Kidney glomerular epithelial cell (primary cell): ENCODE measurements at places on chromosomes 7 and 10.

GRCh38 chr10:71761541-71762113, 11.7 kb downstream of the VSIR start:
- DNase-seq, result no peak

- DNase-seq, result no peak
Measured at GRCh38 chr7:157274991-157275427, 61.8 kb upstream of the DNAJB6 start.

DNA sequence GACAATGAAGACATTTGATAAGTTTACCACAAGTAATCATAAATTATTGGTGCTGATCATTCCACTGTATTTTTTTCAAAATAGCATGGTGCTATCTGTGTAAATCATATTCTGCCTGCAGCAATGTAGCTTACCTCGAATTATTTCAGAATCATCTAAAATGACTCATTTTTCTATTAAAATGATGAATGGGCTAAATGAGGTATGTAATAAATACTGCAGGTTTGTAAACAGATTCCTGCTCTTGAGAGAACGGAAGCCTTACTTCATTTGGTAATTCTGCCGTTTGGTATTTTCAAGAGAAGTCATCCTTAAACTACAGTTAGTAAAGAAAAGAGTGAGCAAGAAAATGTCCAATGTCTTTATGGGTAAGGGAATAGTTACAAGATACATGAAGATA, 115.9 kb downstream of the CHCHD3 start:
- DNase-seq, result no peak

DNA sequence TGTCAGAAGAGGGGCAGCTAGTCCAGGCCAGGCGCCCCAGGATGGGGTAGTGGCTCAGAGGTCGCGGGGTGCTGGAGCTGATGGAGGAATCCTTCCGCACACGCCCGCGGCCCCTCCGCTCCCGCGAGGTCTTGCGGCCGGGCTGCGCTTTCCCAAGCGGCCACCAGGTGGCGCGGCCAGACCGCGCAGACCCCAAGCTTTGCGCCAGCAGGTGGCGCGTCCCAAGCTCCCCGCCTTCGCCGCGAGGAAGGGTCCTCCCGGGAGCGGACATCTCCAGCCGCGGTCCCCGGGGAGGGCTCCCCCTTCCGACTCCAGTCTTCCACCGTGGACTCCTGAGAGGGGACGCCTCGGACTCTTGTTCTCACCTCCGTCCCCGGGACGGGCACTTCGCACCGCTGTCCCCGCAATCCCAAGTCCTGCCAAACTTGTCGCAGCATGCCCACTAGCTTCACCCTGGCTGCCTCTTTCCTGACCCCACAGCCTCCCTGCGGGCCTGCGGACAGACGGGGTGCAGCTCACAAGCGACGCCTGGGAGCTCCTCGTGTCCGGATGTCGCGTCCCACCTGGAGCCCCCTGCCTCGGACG, 19.4 kb downstream of the KCNK18 start:
- peak; percentile 51 for DNase-seq

GRCh38 chr10:9992661-9993060, 1025.0 kb upstream of the CELF2 start:
- no peak for DNase-seq

DNA sequence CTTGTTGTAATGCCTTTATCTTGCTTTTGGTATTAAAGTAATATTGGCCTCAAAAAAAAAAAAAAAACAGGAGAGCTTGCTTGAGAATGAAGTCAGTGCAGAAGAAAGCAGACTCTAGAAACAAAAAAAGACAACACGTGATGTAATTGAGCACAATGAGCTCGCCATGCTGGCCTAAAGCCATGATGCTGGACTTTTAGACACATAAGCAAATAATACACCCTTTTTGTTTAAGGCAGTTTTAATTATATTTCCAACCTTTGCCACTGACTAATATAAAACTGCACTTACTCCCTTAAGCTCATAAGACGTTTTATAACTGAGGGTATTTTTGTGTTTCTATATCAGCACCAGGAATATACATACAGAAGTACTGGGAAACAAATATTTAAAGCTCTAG, 798.3 kb downstream of the KCNMA1 start:
- DNase-seq, result no peak

DNA sequence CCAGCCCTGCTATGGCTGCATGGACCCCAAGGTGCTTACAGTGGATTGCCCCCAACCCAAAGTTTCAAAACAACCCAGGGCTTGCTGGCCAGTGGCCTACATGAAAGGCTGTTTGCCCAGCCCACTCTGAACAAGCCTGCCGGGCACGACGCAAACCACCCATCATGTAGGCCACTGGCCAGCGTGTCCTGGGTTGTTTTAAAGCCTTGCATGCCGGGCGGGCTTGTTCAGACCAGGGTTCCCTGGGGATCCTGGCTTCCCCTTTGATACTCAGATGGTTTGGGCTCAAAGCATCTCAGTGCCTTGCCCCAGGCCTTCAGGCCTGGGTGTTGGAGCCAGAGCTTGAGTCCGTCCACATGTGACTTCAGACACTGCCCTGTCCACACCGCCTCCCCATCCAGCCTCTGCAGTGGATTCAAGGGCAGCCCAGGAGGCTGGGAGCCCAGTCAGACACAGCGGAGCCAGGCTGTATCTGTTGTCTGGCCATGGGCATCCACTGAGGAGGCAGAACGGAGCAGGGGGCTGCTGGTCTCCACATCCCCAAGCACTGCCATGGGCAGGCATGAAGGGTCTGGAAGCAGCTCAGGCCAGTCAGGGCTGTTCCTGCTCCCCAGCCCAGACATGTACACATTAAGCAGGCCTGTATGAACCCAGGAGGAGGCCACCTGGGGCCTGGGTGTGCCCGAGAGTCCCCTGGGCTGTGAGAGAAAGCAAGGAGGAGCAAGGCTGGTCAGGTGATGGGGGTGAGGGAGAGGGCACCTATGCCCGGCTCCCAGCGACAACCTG, 4.0 kb upstream of the ADIRF start:
- no peak for DNase-seq

- DNase-seq, result peak; percentile 9
Measured at GRCh38 chr7:121557034-121557892, 161.2 kb upstream of the FAM3C start.

- no peak for DNase-seq
Measured at GRCh38 chr10:14839305-14839695, 1.2 kb downstream of the HSPA14 start.

DNA sequence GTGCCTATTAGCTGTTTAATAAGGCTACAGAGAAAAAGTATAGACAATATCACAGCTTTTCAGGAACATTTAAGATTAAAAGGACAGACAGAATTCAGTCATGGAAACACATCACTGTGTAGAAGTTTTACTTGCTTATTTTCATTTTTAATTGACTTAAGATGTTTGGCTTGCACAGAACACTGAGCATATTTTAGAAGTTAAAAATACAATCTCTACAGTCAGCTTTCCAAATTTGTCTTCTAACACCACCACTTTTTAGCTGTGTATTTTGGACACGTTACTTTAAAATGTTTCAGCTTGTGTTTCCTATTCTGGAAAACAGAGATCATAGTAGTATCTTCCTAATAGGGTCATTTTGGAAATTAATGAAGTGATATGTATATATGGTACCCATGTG, 11.8 kb downstream of the CFAP69 start:
- no peak for DNase-seq
